ENCODE measurements at places on chromosomes 1 and 21. TPM values are rescaled to one million over a fixed set of nuclear protein-coding genes. Genes with fewer than 3 reads are reported as not detected.

TNFRSF9 gene
- polyA plus RNA-seq = not detected

UTP11 gene
- polyA plus RNA-seq = 25.3 TPM

TCP10L gene
- polyA plus RNA-seq = 1.00 TPM

BGLAP gene
- not detected for polyA plus RNA-seq

GUCA2A gene
- not detected for polyA plus RNA-seq

PTPRF gene
- polyA plus RNA-seq = not detected

REN gene
- not detected for polyA plus RNA-seq

KRTAP19-1 gene
- not detected for polyA plus RNA-seq

ARHGEF16 gene
- not detected for polyA plus RNA-seq
